Stimulated activated CD8-positive, alpha-beta memory T cell treated with anti-CD3 and anti-CD28 coated beads, Interleukin-12 subunit alpha, Interleukin-12 subunit beta, amount 100 ng/mL, for 1 hour (primary cell): ENCODE measurements at places on chromosomes 7 and 10.

GRCh38 chr7:372546-372931 lies 82.6 kb downstream of the FOXL3 start:
- DNase-seq, result no peak

GRCh38 chr7:27346531-27347275 lies 104.1 kb downstream of the EVX1 start:
- no peak for DNase-seq

GRCh38 chr10:21517134-21518031 lies 8.1 kb downstream of the SKIDA1 start:
- no peak for DNase-seq

GRCh38 chr10:78865931-78866717 lies 202.6 kb upstream of the ZMIZ1 start:
- no peak for DNase-seq

GRCh38 chr10:106873770-106874603 lies 290.5 kb downstream of the SORCS1 start:
- DNase-seq, result no peak

DNA sequence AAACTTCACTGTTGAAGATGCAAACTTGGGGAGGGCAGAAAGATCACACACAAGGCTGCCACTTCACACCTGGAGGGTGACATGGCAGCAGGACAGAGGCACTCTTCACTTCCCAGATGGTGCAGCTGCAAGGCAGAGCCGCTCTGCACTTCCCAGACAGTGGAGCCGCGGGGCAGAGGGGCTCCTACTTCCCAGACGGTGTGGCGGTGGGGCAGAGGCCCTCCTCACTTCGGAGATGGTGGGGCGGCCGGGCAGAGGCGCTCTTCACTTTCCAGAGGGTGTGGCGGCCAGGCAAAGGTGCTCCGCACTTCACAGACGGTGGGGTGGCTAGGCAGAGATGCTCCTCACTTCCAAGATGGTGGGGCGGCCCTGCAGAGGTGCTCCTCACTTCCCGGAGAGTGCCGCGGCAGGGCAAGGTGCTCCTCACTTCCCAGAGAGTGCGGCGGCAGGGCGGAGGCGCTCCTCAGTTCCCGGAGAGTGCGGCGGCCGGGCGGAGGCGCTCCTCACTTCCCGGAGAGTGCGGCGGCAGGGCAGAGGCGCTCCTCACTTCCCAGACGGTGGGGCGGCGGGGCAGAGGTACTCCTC lies 58.3 kb upstream of the PPP1R9A start:
- DNase-seq, result no peak

DNA sequence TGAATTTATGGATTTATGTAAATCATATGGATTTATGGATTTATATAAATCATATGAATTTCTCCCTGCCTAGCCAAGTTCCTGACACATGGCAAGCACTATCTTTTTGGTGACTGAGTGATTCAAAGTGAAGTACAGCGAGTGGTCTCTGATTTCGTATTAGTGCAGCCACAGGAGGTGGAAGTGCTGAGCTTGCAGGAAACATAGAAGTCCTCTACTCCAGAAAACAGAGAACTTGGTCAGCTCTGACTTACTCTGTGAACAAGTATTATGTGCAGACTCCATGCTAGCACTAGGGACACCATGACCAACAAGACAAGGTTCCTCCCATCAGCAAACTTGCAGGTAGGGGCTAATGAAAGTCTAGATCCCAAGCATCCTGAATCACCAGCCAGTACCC lies 28.5 kb downstream of the CYP3A5 start:
- no peak for DNase-seq

DNA sequence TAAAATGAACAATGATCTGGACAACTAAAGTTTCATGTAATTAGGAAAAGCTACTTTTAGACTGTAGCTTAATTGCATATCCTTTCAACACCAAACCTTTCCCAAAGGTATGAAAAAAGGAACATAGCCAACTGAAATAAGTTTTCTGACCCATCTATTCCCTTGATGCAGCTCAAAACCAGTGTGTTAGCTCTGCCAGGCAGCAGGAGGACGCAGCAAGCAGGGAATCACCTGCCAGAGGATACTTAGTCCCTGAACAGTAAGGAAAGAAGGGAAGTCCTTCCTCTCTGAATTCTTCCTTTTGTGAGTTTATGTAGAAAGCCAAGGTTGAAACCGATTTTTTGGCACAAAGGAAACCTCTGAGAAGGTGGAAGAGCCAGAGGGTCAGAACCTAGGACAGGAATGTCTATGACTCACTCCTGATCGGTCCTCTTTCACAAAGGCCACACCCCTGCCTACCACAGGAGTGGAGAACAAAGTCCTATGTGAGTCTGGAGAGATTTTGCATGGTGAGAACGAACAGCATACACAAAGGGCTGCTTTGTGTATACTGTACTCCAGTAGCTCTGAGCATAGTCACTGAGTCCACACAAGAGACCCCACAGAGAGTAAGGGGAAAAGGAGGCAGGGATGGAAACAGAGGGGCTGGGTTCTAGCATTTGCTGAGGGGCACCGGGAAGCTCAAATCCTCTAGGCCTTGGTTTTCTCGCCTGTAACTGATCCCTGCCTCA lies 68.8 kb upstream of the GSDME start:
- DNase-seq, result no peak

DNA sequence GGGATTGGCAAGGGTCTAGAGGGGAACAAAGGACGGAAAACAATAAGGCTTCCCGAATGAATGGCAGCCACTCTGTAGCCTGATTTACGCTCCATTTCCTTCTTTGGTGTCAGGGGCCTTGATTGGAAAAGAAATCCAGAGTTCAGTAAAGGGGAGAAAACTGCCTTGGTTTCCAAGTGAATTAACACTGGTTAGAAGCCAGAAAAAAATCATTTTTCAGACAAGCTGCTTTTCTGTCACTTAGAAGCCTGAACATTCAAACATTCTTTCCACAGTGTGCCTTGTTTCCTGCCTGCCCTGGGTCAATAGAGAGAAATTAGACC lies 283 bp upstream of the TRDMT1 start:
- DNase-seq, result no peak

GRCh38 chr10:113058523-113059370 lies 108.7 kb downstream of the TCF7L2 start:
- no peak for DNase-seq

- DNase-seq, result no peak
These were observed 42.8 kb downstream of the ARHGAP21 start for GRCh38 chr10:24680647-24681524.

DNA sequence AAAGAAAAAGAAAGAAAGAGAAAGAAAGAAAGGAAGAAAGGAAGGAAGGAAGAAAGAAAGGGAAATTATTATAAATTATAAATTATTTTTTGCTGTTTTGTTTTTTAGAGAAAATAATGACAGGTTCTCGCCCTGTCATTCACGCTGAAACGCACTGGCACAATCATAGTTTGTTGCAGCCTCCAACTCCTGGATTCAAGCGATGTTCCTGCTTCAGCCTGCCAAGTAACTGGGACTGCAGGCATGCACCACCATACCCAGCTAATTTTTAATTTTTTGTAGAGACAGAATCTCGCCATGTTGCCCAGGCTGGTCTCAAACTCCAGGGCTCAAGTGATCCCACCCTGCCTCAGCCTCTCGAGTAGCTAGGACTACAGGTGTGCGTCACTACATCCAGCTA lies 21.6 kb downstream of the MMD2 start:
- no peak for DNase-seq

- no peak for DNase-seq
These were observed 64.3 kb downstream of the AP3M1 start for GRCh38 chr10:74086317-74086716.

- no peak for DNase-seq
These were observed 438.7 kb downstream of the LRMDA start for GRCh38 chr10:75870039-75870645.

GRCh38 chr7:128036226-128036940 lies 5.1 kb upstream of the LRRC4 start:
- no peak for DNase-seq

- no peak for DNase-seq
These were observed 15.8 kb downstream of the ATP6V1F start for GRCh38 chr7:128878226-128879105.

- DNase-seq, result no peak
These were observed 115.5 kb downstream of the LSMEM1 start for GRCh38 chr7:112596260-112596659.

DNA sequence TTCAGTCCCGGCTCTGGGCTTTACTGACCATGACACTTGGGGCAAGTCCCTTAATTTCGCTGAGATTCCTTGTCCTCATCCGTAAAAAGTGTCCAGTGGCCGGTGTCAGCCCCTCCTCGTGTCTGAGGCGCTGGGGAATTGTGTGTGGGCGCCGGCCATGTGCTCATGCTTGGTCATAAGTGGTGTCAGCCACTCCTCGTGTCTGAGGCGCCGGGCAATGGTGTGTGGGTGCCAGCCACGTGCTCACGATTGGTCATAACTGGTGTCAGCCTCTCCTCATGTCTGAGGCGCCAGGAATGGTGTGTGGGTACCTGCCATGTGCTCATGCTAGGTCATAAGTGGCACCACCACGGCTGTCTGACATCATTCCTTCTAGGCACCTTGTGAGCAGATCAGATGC lies 40.7 kb upstream of the DMBT1 start:
- DNase-seq, result no peak

GRCh38 chr10:129272866-129273650 lies 194.0 kb upstream of the MGMT start:
- DNase-seq, result no peak

- DNase-seq, result no peak
These were observed 1.8 kb downstream of the HMX2 start for GRCh38 chr10:123149568-123150270.

DNA sequence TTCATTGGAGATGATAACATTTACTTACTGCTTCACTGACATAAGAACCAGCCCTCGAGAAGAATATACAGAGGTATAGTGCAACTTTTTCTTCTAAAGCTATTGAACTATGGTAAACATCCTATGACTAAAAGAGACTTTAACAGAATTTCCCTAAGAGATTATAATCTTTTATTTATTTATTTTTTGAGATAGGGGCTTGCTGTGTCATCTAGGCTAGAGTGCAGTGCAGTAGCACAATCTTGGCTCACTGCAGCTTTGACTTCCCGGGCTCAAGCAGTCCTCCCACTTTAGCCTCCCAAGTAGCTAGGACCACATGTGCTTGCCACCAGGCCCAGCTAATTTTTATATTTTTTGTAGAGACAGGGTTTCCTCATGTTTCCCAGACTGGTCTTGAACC lies 258.5 kb upstream of the FERD3L start:
- DNase-seq, result no peak

DNA sequence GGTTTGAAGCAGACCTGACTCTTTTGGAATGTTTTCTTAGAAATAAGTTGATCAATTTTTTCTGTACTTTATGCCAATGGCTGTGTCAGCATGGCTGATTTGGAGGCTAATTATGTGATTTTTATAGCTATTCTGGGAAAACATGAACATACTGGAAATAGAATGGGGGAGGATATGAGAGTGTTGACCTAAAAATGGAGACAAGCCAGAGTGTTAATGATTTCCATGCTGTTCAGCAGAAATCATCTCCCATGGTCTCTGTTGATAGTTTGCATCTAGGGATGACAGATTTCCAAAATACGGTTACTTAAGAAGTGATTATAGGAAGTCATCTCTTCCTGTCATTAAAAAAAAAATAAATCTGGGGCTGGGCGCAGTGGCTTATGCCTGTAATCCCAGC lies 32.7 kb upstream of the DMTF1 start:
- DNase-seq, result no peak

DNA sequence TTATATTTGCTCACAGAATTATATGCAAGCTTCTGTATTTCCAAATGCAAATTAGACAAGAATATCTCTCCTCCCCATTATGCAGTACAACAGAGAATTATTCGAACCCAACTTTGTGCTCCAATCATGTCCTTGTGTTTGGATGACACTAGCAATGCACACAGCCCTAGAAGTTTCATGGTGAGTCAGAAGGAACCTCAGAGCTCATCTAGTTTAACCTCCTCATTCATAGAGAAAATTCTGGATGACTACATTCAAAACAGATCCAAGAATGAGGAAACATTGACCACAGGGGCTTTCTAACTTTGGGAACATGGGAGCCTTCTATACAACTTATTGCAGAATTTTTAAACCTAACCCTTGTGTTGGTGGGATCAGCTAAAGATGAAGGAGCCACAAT lies 12.8 kb upstream of the ARID5B start:
- DNase-seq, result no peak

- DNase-seq, result no peak
These were observed 33.9 kb downstream of the MTPN start for GRCh38 chr7:135943134-135943879.

DNA sequence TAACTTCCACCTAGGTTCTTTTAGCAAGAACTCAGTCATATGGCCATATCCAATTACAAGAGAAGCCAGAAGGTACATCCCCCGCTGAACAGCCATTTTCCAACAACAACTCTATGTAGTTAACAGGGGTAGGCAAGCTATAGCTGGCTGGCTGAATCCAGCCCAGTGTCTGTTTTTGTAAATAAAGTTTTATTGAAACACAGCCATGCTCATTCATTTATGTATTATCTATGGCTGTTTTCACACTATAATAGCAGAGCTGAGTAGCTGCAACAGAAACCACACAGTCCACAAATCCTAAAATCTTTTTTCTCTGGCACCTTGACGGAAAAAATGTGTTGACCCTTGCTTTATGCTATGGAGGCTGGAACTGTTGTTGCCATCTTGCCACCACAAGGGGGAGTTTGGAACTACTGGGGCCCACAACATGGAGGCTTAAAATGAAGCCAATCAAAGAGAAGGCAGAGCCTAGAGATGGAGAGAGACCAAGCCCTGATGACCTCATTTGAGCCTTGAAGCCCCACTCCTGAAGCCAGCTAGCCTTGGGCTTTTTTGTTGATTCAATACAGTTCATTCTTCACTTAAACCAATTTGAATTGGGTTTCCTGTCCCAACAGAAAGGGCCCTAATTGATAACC lies 33.3 kb upstream of the XPNPEP1 start:
- no peak for DNase-seq

GRCh38 chr7:140297192-140297591 lies 101.1 kb downstream of the SLC37A3 start:
- no peak for DNase-seq

- peak; percentile 50 for DNase-seq
These were observed 2.0 kb upstream of the LZTS2 start for GRCh38 chr10:100997360-100998182.

- DNase-seq, result no peak
These were observed 65.2 kb upstream of the TM9SF3 start for GRCh38 chr10:96651998-96652431.

DNA sequence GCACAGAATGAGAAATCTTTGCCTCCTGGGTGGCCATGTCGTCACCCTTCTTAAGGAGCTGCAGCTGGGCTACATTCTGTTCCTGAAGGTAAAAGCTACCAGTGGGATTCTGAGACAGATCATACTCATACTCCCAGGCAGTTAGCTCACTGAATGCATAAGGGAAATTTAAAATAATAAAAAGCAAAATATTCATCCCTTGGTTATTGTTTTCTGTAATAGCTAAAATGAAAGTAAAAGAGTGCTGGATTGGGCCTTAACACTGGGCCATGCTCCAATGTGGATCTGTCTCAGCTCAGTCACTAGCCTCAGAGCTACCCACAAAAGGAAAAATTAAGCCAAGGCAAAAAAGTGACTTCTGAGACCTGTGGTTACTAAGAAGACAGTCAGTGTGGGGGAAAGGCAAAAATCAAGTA lies 8.9 kb upstream of the DYNC2I1 start:
- DNase-seq, result no peak

GRCh38 chr7:102045681-102046372 lies 228.4 kb downstream of the CUX1 start:
- DNase-seq, result no peak

GRCh38 chr10:124077208-124077993 lies 16.0 kb downstream of the CHST15 start:
- no peak for DNase-seq
